HL-60 (cell line): ENCODE measurements at places on chromosomes 3 and 15.

DNA sequence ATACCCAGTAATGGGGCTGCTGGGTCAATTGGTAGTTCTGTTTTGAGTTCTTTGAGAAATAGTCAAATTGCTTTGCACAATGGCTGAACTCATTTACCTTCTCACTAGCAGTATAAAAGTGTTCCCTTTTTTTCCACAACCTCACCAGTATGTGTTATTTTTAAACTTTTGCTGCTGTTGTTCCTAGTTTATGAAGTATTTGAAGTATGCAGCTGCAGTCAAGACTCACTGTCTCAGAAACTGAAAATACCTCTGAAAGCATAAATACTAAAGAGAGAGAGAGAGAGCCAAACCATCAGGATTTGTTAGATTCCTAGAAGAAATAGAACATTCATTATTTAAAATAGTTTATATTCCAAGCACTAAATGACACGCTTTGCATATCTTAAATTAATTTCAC is 764.2 kb downstream of the NTRK3 start:
- DNase-seq, result no peak

DNA sequence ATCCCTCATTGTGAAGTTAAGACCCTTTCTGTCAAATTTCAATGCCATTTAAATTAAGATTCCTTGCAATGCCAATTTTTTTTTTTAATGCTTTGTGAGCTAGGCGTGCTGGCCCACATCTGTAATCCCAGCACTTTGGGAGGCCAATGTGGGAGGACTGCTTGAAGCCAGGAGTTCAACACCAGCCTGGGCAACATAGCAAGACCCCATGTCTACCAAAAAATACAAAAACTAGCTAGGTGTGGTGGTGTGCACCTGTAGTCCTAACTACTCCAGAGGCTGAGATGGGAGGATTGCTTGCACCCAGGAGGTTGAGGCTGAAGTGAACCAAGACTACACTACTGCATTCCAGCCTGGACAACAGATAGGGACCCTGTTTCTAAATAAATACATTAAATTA is 5.6 kb upstream of the SH3BP5 start:
- no peak for DNase-seq

DNA sequence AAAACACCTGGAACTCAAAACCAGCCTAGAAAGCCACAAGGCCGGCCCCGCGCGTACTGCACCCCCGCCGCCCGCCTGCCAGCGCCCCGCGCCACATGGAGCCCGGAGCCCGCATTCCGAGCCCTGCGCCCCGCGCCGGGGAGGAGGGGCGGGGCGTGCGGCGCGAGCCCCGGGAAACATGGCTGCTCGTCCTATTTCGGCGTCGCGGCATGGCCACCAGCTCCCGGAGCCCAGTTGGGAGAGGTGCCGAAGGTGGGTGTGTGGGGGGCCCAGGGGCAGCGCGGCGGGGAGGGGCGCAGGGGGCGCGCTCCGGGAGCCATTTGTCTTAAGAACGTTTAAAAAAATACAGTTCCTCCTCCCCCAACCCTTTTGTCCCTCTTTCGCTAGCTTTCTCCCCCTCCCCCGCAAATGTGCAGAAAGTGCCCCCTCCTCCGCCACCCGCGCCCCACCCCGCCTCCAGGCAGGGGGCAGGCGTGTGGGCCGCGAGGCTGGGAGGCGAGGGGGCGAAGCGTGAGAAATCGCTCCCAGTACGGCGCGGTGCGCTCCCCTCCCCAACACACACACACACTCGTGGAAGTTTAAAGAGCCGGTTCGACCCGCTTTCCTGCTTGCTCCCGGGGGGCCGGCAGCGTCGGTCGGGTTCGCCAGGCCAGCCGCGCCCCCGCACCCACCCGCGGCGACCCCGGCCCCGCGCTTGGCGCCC is 2.5 kb downstream of the ANP32A start:
- peak; percentile 69 for DNase-seq

DNA sequence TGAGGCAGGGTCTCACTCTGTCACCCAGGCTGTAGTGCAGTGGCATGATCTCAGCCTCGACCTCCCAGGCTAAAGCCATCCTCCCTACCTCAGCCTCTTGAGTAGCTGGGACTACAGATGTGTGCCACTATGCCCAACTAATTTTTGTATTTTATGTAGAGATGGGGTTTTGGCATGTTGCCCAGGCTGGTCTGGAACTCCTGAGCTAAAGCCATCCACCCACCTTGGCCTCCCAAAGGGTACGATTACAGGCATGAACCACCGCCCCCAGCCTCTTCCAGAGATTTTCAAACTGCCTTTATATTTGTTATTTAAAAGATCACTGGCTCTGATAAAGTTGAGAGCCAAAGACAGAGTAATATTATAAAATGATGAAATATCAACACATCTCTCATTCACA is 37.3 kb downstream of the BSN start:
- DNase-seq, result no peak

DNA sequence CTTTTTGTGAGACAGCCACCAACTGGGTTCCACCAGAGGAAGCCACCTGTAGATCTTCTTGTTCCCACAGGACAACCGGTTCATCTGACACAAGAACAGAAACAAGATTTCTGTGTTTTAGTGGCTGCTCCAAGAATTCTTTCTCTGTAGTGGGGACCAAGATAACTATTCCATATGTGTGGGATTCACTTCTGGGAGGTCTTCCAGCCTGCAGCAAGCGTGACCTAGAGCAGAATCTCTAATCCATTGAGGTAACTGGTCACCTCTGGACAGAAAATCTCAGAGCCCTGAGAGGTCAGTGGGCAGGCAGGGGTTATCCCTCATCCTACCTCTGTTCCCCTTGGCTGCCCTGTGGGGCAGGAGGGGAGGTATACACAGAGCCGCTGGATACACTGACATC is 311.3 kb downstream of the NTRK3 start:
- no peak for DNase-seq

GRCh38 chr3:32310918-32311839 is 72.7 kb downstream of the CMTM8 start:
- no peak for DNase-seq
